ENCODE measurements at places on chromosomes 11 and 22.

- DNase-seq: no peak
Observed at GRCh38 chr22:49237279-49237678, 590.4 kb downstream of the BRD1 start.

DNA sequence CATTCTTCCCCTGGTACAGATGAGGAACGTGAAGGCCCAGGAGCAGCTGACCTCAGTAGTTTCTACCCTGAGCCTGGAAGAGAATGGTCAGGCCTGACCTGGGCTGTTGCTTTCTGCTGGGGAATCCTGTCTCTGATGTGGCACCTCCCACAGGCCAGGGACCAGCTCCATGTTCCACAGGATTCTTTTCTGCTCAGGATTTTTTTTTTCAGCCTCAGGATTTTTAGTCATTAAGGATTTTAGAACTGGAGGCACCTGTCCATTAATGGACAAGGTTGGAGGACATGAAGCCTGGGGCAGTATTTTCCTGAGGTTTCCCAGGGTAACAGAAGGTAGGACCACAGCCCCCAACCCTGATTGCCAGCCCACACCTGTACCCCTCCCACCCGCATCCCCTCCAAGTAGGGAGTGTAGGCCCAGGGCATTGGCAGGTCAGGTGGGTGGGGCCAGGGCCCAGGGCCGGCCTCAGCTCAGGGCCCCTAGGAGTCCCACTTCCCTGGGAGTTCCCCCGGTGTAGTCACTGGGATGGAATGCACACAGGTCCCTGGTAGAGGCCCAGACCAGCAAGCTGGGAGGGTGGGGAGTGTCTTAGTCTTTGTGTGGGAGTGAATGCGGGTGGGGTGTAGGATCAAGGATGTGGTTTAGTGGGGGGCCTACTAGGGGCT, 16.1 kb downstream of the BIK start:
- DNase-seq: no peak

DNA sequence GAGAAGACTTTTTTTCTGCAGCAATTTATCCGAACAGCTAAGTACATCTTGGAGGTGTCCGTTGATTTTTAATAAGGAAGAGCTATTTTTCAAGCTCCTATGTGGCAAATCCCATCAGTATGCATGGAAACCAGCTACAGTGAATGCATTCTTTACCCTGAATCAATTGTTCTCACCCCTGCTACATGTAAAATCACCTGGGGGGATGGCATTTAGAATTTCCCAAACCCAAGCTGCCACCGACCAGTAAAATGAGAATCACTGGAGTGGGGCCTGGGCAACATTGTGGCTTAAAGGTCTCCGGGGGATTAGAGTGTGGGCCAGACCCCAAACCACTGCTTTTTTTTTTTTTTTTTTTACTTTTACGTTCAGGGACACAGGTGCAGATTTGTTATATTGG, 2.8 kb upstream of the ZNF195 start:
- no peak for DNase-seq

DNA sequence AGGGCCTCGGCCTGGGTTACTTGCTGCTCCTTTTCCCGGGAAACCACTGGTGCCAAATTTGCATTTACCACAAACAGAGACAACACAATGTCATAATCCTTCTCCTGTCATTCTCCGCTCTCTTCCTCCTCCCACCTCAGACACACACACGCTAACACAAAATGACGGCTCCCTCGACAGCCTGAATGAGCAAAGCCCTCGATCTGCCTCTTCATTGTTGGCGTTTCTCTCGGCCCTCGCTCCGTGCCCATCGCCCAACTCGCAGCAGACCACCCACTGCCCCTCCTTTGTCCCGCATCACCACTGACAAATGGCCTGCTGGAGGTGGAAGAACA, 12.5 kb upstream of the TCF20 start:
- DNase-seq: no peak

DNA sequence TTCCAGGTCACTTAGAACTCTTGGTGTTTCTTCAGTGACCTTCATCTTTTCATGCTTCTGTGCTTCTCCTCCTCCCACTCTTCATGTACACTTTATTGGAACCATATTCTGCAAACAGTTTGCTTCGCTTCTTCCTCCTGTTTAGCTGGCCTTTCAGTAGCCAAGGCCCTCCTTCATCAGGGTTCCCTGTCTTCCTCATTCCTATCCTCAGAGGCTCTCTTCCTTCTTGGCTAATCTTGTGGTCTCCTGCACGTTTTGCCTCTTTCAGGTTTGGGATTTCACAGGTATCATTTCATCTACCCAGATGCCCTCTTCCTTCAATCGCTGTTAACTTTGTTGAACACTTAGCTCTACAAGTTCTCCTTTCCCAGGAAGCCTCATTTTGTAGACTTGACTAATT, 66.8 kb downstream of the DEPDC5 start:
- DNase-seq: no peak

- no peak for DNase-seq
Observed at GRCh38 chr22:29078036-29078868, 5.4 kb downstream of the KREMEN1 start.

- no peak for DNase-seq
Observed at GRCh38 chr11:119937412-119937811, 200.5 kb downstream of the TRIM29 start.

GRCh38 chr11:116931206-116931953, 94.0 kb upstream of the APOA1 start:
- peak; percentile 30 for DNase-seq

DNA sequence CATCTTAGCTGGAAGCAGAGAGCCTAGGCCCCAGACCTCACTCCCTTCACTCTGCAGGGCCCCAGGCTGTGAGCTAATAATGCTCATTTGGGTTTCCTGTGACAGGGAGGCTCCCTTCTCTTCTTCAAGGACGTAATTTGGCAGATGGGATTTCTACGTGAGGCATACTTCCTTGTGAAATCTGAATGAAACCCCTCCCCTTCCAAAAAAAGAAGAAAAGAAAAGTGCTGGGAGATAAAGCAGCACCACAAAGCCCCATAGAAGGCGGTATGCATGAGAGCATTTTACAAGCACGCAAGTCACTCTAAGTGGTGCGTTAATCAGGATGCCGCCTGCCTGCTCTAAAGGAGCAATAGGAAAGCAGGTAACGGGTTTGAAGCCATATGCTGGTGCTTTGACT, 5.7 kb downstream of the P2RX3 start:
- DNase-seq: no peak

- no peak for DNase-seq
Observed at GRCh38 chr22:41863472-41863871, 30.6 kb downstream of the SREBF2 start.

DNA sequence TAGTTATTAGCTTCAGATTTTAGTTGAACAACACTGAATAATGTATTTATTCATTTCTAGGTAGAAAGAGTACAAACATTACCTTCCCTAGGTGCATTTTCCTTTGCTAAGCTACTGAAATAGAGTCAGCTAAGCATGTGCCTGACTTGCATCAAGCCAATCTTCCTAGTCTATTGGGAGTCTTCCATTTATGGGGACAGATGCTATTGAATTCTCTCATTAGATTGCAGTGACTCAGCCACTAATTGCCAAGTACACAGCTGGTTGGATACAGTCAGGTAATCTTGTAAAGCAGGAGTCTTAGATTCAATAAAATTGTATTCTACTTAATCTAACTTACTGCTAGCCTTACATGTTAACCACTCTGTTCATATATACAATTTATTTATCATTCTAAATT, 55.2 kb upstream of the RPS13 start:
- no peak for DNase-seq
